ENCODE measurements at places on chromosomes 11 and 22.

DNA sequence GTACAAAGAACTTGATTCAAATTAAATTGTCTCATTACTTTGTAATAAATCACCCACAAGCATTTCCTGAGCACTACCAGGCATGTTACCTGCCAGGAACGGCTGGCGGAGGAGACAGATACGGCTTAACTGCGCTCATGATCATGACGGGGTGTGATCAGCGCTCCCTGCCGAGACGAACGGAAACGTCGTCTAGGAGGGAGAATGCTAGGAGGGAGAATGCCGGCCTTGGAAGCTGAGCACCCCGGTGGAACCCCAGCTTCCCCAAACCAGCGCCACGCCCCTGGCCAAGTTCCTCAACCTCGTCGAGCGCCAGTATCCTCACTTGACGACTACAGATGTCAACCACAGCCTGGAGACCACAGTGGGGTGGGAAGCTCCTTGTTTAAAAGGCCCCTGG is 272.8 kb downstream of the CTTN start:
- DNase-seq, result no peak

GRCh38 chr11:2526808-2527381 is 82.1 kb downstream of the KCNQ1 start:
- DNase-seq, result no peak

GRCh38 chr11:13012056-13012661 is 3.0 kb downstream of the RASSF10 start:
- no peak for DNase-seq

GRCh38 chr11:61174273-61174672 is 13.0 kb upstream of the VPS37C start:
- no peak for DNase-seq

DNA sequence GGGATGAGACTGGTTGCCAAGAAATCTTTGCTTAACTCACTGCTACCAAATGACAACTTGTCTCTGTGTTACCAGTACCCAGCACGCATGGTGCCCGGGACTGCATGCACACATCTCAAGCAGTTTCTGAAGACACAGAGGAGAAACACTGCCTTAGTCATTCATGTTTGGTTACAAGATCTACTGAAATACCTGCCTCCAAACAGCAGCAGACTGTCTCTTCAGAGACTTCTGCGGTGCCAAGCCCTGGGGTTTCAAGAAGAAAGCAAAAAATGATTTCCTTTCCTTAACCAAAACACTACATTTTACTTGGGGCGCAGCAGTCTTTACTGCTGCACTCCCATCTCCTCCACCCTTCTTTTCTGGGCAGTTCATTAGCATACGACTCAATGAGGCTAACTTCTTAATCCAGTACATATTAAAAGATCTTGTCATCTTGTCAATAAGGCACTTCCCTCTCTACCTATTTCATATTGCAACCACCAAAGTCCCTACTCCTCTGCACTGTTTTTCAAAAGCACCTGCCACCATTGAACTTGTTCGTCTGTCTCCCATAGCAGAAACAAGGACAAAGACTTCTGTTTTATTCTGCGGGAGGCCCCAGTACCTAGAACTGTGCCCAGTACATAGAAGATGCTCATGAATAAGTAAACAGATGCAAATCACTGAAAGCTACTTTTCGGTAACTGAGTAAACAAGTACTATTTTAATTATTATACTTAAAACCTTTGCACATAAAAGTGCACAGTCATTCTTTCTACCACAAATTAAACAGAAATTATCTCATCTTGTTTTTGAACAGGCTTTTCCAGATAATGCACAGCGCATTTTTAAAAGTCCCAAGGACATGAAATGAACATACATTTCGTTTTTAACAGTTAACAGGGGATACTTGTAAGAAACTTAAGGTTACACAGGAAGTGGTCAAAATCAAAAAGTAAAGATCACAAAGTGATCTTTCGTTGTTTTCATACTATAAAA is 4.0 kb downstream of the NAP1L4 start:
- no peak for DNase-seq

GRCh38 chr11:99968336-99968735 is 718.8 kb upstream of the ARHGAP42 start:
- DNase-seq, result no peak

DNA sequence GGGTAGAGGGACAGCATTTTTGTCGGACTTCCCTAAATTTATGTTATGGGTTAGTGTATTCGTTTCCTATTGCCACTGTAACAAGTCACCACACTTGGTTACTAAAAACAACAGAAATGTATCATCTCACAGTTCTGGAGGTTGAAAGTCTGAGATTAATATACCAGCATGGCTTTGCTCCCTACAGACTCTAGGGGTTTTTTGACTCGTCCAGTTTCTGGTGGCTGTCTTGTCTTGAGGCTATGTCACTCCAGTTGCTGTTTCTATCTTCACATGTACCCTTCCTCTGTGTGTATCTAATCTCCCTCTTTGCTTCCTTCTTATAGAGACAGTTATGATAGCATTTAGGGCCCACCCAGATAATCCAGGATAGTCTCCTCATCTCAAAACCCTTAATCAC is 9.1 kb upstream of the CCDC179 start:
- DNase-seq, result no peak

GRCh38 chr11:44409558-44410236 is 99.8 kb upstream of the ALX4 start:
- no peak for DNase-seq

DNA sequence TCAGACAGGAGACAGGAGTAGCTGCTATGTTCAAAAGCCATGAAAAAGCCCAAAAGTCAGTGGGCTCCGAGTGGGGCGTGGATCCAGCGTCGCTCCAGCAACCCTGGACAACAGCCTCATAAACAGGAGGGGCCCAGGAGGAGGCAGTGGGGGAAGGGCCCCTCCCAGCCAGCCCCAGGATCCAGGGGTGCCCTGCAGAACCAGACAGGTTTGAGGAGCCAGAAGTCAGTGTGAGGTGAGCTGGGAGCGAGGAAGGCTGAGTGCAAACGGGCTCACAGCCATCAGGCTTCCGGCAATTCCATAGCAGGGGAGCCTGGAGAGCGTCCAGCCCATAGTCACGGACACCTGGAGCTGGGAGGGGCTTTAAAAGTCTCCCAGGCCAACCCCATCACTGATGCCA is 217.7 kb downstream of the MN1 start:
- no peak for DNase-seq

DNA sequence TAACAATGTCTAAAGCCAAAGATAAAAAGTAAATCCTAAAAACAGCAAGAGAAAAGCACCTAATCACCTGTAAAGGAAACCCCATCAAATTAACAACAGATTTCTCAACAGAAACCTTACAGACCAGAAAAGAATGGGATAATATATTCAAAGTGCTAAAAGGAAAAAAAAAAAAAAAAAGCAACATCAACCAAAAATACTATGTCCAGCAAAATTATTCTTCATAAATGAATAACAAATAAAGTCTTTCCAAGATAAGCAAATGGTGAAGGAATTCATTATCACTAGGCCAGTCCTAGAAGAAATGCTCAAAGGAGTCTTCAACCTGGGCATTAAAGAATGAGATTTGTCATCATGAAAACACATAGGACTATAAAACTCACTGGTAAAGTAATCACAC is 192.0 kb upstream of the UBASH3B start:
- DNase-seq, result no peak

DNA sequence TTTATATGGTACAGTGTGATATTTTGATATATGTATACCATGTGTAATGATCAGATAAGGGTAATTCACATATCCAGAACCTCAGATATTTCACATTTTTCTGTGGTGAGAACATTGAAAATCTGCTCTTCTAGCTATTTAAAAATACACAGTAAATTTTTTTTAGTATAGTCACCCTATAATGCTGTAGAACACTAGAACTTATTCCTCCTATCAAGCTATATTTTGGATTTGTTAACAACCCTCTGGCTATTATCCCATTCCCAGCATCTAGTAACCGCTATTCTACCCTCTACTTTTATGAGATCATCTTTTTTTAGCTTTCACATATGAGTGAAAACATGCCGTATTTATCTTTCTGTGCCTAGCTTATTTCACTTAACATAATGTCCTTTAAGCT is 65.5 kb upstream of the SYT9 start:
- DNase-seq, result no peak

- no peak for DNase-seq
These were observed 1056.1 kb downstream of the LRRC4C start for GRCh38 chr11:40403321-40403720.

DNA sequence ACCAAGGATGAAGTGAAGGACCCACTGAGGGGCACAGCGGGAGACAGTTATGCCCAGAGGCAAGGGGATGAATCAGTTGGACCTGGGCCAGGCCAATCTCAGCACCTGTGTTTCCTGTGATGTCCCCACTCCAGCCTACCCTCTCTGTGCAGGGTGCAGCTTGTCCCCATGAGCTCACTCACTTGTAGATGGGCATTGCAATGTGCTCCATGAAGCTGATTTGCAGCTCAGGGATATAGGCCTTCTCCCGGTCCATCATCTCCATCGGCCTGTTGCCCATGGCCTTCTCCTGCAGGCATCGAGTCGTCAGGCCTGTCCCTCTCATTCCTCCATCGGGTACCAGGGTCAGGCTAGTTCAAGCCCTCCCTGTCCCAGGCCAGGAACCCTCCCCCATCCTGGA is 96.2 kb downstream of the PDE2A start:
- DNase-seq, result no peak

DNA sequence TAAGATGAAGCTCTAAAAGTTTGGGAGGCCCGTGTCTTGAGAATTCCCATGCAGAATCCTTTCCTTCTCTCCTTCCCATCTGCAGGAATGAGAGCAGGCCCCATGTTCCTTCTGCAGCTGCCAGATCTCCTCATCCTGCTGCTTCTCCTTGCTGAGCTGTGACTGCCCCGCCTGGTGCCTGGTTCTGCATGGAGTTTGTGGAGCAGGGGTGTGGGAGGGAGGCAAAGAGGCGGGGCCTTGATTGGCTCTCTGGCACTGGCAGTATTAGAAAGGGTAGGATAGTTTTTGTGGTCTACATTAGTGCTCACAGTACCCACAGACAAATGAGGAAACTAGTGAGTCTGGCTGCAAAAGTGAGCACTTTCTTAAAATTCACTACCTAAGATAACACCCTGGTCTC is 91.1 kb upstream of the CLPB start:
- no peak for DNase-seq

- DNase-seq, result no peak
These were observed 23.7 kb downstream of the MED15 start for GRCh38 chr22:20531154-20531403.

GRCh38 chr11:100791860-100792259 is 104.8 kb downstream of the ARHGAP42 start:
- DNase-seq, result no peak

GRCh38 chr22:20582520-20583361 is 75.3 kb downstream of the MED15 start:
- no peak for DNase-seq

- peak; percentile 31 for DNase-seq
These were observed 31.2 kb downstream of the CD82 start for GRCh38 chr11:44596525-44597276.

- DNase-seq, result no peak
These were observed 798 bp downstream of the BCR start for GRCh38 chr22:23180893-23181720.

- no peak for DNase-seq
These were observed 180.5 kb downstream of the IGLL1 start for GRCh38 chr22:23399367-23400285.

DNA sequence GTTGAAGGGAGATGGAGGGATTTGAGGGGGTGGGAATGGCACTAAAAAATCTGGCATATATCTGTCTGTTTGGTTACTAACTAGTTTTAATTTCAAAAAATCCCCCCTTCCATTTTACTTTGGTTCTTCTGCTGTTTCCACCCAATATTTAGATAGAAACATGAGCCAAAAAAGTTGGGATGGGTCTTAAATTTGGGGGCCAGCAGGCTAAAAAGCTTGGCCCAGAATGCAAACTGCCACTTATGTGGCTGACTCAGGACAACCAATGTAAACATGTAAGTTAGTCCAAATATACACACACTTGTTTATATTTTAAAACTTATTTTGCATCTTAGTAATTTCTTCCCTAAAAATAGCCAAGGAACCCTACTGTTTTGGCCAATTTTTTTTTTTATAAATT is 35.7 kb downstream of the LGR4 start:
- DNase-seq, result no peak

DNA sequence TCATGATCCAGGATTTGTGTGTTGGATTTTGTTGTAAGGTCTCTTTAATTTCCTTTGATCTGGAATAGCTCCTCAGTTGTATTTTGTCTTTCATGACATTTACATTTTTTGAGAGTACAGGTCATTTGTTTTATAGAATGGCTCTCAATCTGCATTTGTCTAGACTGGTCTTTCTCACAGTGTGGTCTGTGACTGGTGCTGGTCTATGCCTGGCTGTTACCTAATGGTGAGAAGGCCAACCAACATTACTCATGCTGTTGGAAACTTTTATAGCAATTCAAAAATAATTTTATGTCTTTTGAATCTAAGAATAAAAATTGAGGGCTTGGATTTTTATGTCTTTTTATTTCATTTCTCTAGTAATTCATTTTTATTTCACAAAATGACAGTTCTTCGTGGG is 3.9 kb upstream of the NCR3LG1 start:
- no peak for DNase-seq

DNA sequence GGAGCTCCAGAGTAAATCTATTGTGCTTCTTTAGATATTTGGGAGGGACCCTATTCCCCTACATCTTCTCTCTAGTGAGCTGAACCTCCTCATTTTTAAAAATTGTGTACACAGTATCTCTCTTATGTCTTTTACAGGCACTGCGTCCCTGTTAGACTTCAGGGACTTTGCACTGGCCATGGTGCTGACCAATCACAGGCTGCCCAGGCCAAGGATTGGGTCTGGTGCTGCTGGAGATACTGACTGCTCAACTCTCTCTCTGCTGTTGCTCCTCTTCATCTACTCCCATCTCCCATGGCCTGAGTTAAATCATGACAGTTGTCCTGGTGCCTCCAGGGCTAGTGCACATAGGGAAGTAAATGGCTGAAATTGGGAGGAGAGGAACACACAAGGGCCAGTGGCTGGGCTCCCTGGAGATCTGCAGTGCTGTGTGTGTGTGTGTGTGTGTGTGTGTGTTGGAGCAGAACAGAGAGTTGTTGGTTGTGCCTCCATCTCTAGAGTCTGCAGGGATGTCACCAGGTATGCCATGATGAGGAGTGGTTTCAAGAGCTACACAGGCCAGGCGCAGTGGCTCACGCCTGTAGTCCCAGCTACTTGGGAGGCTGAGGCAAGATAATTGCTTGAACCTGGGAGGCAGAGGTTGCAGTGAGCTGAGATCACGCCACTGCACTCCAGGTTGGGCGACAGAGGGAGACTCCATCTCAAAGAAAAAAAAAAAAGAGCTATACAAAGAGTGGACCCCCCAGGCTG is 155.3 kb downstream of the ST3GAL4 start:
- DNase-seq, result no peak

DNA sequence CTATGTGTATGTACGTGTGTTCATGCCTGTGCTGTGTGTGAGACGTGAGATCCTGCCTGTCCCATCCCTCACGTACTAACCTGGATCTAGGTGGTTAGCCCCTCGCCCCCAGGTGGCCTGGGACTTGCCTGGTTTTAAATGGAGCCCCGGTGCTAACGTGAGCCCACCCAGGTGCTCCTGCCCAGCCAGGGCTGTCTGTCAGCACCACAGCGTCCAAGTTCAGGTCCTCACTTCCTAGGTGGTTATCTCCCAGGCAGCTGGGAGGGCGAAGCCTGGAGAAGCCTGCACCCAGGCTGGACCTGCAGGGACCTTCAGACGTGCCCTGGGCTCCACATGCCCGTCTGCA is 86.0 kb downstream of the KCNQ1 start:
- DNase-seq, result no peak

- DNase-seq, result no peak
These were observed 4.7 kb upstream of the TCF20 start for GRCh38 chr22:42275176-42275575.

- no peak for DNase-seq
These were observed 27.5 kb upstream of the PLAAT3 start for GRCh38 chr11:63641727-63642126.
